Right ventricle myocardium inferior (tissue), 1 donor: ENCODE measurements at places on chromosomes 11 and 22.

- no peak for DNase-seq
These were observed 36.1 kb downstream of the UBASH3B start for GRCh38 chr11:122691549-122692150.

GRCh38 chr11:78078218-78079167 lies 1.2 kb downstream of the NDUFC2 start:
- DNase-seq = no peak

DNA sequence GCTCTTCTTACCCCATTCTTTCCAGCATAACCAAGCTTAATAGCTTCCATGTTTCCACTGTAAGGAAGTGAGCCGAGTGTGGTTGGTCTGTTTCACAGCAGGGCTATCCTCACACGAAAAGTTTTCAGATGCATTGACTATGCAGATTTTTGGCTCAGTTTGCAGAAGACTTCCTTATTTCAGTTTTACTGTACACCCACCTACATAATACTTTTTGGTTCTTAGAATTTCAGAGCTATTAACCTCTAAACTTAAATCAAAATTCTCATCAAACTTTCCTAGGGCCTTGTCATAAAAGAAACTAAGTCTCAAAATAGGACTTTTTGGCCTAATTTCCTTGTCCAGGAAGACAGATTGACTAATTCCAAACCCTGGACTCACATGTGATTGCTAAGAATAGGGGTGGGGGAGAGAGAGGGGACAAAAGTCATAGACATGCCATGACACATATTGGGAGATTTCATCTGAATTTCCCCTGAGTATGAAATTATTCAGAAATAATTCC lies 7.3 kb upstream of the EHF start:
- no peak for DNase-seq

GRCh38 chr11:4891996-4892640 lies 10.4 kb downstream of the OR51T1 start:
- no peak for DNase-seq

- peak; percentile 75 for DNase-seq
These were observed 785 bp downstream of the IGSF9B start for GRCh38 chr11:133955945-133956421.

DNA sequence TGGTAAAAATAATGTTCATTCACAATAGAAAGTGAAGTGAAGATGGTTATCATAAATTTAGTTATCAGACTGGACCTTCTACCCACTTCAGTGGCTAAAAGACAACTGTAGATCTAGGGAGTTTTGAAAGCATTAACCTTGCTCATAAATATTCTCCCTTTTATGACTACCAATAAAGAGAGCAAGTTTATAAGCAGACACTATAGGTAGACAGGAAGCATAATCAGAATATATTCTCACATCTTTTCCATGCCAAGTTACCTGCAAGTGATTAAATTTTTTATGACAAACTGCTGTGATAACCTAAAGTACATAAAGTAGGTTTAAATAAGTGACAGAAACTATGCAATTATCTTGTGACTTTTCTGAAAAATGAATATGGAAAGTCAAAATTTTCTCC lies 62.5 kb downstream of the LUZP2 start:
- DNase-seq = no peak

DNA sequence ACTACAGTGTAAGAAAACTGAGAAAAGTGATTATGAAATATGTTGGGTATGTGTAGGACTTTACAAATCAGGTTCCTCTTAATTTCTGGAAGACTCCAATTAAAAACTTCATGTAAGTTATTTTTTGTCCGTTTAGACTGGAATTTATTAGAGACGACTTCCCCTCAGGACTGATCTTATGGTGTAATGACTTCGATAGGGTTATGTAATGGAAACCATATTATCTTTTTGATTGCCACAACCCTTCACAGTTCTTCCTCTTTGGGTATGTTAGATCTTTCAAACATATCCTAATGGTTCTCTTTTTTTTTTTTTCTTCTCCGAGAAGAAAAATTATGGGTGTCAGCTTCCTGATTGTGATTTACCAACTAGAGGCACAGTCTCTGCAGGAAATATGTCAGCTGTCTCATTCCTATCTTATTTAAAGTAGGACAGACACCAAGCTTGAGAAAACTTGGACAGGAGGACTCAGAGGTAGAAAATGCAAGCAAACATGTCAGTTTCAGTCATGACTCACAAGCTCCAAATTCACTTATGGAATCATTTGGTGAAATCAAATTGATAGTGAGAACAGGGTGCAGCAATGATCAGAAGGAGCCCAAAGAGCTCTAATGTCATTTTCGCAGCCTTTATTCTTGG lies 11.1 kb upstream of the LDLRAD3 start:
- DNase-seq = no peak

DNA sequence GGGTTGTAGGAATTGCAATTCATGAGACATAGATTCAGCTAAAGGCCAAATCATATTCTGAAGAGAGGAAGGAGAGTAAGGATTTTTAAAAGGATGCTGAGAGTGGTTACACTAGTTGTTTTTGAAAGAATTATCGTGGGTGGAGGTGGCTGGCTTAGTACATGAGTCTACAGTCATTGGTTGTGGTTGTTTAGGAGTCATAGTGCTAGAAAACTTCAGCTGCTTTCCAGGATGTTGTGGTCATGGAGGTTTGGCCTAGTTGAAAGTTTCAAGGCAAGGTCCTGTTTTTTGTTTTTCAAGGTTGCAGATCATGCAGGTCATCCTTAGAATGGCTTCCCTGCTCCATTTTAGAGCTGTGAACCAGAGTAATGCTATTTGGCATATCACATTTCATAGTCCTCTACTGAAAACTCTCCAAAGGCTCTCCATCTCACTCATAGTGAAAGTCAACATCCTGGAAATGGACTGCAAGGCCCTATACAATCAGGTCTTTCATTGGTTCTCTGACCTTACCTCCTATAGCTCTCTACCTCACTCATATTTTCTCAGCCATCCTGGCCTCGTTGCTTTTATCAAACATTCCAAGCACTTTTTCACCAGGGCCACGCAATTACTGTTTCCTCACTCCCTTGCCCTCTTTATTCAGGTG lies 26.1 kb upstream of the ZBTB44 start:
- DNase-seq = no peak

- peak; percentile 46 for DNase-seq
These were observed 305.1 kb downstream of the CTTN start for GRCh38 chr11:70703141-70704064.

DNA sequence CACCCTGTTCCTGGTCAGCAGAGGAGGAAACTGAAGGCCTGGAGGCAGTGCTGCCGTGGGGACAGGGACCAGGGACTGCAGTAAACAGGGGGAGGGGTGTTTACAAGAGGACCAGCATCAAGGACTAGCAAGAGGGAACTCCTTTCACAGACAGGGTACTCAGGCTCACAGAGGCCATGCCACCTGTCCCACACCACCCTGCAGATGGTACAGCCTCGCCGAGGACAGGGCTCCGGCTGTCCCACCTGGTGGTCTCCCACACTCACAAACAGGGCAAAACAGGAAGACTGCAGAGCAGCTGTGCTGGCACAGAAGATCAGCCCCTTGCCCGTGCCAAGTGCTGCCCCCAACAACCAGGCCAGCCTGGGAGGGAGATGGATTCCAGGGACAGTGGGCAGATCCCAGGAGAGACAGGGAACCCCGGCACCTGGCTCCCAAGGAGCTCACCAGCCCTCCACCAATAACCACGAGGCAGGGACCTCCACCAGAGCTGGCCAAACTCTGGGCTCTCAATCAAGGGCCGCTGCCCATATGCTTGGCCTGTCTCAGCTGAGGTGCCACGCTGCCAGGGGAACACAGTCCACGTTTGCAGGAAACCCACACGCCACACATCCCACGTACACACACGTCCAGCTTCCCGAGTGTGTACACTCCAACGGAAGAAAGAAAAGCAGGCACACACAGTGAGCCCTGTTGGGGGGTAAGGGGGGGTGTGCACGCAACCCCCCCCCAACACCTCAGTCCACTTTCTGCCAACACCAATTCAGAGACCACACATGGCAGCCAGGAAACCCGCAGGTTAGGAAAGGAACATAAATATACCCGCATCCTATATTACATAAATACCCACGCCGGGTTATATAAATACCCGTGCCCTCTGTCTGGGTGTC lies 2.1 kb downstream of the CSNK1E start:
- DNase-seq = no peak

- DNase-seq = no peak
These were observed 24.6 kb downstream of the TRAF6 start for GRCh38 chr11:36485298-36486002.

DNA sequence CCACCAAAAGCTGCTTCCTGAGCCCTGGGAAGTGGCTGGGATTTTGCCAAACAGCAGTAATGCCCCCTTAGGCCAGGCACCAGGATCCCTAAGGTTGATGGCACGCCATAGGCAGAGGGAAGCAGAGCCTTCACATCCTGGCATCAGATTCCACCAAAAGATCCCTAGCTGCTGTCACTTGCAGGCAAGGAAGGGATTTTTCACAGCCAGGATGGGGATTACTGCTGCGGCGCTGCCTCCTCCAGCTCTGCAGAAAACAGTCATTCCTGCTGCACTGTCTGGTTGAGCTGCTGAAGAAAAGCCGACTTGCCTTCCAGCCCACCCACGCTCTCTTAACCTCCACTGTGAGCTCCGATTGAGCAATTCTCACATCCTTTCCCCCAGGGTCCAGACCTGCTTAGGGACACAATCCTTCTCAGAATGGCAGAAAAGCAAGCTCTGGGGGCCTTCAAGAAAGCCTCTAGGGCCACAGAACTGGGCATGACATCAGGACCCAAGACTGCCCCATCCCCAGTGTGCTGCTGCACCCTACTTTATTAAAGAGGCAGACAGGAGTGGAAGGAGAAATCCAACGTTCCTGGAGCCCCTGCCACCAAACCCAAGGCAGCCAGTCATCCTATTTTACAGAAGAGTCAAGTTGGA lies 19.9 kb downstream of the SYN3 start:
- DNase-seq = no peak

- no peak for DNase-seq
These were observed 23.3 kb downstream of the MICAL2 start for GRCh38 chr11:12133547-12134235.

DNA sequence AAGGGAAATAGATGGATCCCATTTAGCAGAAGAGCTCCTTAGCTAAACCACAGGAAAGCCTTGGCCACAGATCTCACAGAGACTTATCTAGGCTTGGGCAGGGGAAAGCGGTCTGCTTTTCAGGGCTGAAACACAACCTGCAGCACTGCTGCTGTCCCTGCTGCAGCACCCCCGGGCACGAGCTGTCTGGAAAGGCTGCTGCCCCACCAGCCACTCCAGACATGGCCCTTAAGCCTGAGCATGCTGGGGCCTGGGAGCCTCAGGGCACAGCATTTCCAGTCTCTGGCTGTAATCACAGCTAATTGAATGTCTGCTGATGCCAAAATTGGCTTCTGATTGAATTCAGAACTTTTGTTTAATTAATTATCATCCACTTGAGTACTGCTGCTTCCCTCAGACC lies 115.0 kb downstream of the TMPRSS5 start:
- no peak for DNase-seq

DNA sequence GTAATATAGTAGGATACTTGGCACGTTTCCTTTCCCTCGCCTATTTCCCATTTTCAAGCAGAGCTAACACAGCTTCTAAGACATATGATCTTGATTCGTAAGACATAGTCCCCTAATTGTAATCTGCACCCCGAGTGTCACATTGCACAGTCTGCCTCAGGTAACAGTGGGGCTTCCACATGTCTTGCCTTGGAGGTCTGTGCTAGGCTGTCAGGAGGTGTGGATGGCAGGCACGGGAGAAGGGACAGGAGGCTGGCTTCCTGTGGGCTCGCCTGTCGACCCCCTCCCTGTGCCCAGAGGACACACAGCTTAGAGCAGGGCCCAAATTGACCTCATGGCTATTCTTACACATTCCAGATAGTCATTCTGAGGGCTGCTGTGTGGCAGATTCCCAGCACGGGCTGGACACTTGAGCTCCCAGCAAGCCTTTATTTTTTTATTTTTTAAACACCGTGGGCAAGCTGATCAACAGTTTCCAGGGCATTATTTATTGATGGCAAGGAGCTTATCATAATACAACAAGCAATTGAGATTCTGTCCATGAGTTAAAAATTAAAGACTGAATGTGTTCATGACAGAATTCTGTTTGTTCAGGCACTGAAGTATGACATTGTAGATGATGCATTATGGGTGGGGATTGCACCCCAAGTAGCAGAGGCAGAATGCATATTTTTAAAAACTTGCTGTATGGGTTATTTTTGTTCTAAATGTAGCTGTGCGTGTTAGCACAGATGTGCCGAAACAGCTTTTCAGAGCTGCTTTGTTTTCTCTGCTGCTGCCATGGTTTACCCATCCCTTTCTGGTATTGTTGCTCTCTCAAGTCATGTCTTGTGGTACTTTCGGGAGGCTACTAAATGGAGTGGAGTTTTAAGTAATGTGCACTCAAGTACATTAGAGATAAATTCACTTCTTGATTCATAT lies 113.0 kb downstream of the ATXN10 start:
- DNase-seq = no peak

DNA sequence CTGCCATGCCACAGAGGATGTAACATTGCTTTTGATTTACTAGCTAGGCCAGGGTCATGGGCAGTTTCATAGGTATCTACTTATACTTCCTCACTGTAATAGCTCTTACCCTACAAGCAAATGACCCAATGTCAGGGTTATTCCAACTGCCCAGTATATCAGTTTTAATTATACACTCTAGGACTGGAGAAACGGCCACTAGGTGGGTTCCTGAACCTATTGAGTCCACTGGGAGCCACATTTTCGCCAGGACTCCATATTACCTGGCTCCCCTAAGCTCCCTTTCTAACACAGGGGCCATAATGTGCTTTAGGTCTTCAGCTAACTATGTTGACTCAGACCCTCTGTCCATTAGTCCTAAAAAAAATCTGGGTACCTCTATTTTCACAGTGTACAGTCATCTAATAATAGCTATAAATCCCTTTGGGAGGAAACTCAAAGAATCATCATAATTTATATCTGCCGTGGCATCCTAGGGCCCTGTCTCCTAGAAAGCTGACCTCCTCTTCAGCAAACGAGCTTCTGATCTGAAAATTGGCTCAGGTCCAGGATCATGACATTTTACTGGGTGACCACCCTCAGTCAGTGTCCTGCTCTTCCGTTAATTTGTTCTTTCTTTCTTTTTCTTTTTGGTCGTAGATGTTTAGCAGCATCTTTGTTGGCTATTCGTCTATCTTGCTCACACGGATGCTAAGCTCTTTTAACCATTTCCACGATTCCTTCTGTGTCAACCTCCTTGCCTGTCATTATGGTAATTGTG lies 244.3 kb downstream of the FAM76B start:
- no peak for DNase-seq

DNA sequence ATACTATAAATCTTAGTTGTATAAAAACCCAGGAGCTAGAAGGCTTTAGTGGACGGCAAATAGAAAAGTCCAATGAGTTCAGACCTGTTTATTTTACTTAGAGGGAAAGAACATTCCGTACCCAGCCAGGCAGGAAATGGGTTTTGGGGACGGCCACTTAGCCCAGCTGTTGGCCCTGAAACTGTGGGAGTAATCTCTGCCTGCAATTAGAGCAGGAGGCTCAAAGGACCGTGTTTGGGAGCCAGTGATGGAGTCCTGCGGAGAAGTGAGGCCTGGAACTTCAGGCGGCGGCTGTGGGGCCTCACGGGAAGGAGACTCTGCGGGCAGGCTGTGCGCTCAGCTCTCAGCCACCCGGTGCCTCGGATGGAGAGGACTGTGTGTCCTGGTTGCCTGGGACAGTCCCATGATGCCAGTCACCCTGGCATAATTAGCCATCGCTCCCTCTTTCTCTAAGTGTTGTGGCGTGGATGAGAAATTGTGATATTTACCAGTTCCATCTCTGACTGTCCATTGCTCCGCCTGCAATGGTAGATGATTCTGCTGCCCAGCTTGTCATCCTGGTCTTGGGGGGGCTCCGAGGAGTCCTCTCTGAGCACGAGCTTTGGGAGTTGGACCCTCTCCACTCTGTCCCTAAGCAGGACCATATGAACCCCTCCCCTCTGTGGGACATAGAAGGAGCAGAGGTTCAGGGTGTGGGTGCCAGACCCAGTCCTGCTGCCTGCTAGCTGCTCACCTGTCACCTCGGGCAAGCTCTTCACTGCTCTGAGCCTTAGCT lies 530.3 kb downstream of the TBC1D22A start:
- DNase-seq = no peak
